ENCODE measurements at places on chromosomes 5 and 9.

GRCh38 chr5:45491368-45491767 is 204.8 kb downstream of the HCN1 start:
- DNase-seq, result no peak

- no peak for DNase-seq
Measured at GRCh38 chr5:14039576-14039975, 95.1 kb upstream of the DNAH5 start.

DNA sequence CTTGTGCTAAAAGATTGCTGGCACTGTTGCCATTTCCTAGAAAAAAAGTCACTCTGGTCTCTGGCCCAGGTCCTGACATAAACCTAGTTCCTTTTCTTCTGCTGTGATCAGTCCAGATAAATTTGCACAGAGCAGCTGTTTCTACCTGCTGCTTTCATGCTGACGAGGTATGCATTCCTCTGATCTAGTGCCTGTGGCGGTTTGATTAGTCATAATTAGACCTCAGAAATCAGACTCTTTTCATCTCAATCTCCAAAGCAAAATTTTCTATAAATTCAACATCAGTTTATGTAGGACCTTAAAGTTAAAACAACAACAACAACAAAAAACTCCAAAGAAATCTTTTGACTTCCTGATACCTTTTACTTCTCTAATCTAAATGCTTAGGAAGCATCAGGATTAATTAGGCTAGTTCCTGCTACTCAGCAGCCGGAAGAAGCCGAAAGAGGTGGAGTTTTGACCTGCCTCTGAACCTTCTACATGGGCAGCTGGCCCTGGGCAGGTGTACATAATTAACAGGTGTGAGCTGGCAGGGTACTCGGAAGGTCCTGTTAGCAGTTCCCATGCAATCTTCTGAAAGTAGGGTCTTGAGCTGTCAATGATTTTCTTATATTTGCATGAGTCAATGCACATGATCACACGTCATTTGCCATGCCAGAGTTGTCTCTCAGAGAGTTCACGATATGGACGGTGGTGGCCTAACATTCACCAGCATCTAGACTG is 83.3 kb upstream of the CCDC112 start:
- DNase-seq, result no peak

DNA sequence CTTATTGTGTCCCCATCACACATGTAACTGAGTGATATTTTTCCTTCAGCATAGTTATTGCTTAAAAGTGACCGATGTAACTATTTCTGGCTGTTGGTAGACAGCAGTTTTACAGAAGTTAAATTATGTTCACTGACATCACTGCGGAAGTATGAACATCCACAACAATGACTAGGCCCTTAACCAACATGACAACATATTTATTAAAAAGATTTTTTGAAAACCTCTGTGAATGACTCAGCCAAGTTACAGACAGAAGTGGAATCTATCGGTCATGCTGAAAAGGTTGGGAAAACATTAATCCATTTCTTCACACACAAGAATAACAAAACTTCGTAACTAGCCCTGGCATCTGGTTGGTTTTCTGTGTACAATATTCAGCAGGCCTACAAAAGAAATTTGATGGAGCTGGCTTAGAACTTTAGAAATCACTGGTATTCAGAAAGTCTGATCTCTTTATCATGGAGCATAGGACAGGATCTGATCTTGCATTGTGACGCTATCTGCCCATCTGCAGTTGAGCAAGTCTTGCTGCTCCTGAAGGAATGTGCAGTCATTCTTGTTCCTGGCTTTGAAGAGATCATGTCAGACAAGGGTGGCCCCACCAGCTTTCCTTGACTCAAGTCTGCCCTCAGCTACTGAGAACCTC is 6.5 kb downstream of the GLIS3 start:
- no peak for DNase-seq

GRCh38 chr5:163105456-163105855 is 331.9 kb upstream of the CCNG1 start:
- no peak for DNase-seq

DNA sequence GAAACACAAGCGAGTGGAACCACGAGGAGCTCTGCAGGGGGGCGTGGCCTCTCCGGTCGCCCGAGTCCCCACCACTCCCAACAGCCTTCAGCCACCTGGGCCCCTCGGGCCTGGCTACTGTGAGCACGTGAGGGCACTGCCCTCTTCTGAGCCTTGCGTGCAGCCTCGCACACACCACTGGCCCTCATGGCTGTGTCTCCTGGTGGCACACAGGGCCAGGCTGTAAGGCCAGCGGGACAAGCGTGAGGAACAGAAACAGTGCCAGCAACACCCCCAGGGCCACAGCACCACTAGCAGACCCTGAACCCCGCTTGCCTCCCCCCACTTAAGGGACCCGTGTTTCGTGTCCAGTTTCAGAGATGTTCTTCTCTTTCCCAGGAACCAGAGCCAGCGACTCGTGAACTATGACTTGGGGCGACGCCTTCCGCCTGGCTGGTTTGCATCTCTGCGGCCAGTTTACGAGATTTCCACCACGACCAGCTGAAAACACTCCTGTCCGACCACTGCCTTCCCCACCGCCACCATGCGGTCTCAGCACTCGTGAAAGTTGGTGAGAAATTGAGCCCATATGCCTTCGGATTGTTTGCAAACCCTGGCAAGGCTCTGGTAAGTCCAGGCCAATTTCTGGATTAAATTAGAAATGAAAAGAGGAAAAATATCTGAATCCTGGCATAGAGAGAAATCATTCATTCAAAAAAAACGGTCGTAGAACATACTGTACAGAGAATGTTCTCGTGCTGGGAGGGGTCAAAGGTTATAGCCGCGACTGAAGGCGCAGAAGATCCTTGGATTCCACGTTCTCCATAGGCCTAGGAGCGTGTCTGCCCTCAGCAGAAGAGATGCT is 135.6 kb downstream of the ZNF354C start:
- DNase-seq, result no peak

All from activated T-cell treated with anti-CD3 and anti-CD28 coated beads for 4 hours (primary cell).